CD4-positive, alpha-beta T cell treated with Interleukin-4 for 1 hour (primary cell): ENCODE measurements at places on chromosomes 16 and 17.

DNA sequence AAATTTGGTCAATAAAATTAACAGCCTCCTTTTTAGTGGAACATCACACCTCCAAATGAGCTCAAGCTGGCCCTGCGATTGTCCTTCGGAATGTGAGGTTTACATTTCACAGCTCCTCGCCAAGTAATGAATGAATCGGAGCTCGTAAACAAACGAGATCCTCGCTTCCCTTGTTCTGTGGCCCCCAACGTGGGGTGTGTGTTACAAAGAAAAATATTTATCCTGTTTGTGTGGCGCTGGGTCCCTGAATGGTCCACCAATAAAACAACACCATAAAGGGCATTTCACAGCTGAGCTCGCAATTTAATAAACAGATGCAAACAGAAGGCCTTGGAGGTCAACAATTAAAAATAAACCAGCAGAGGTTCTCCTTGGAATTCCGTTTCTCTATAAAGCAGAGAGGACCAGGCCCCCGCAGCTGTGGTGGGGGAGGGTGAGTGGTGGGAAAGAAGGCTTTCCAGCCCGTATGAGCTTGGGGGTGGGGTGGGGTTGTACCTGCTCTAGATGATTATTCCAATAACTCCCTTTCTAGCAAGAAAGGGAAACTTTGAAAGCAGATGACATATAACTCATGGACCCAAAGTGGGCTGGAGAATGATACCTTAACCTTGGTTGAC, 393.9 kb upstream of the SALL1 start:
- no peak for DNase-seq

DNA sequence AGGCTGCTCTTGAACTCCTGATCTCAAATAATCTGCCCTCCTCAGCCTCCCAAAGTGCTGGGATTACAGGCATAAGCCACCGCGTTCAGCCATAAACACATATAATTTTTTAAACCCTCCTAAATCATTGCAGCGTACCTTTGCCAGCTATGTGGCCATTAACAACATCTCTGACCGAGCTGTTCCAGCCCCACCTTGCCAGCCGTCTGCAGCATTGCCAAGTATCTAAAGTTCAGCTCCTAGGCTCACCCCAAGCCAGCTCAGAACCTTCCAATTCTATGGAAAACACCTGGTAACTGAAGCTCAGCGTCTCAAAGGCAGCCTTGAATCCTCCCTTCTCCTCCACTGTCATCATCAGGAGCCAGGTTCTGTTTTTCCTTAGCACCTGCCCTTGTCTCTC, 5.1 kb upstream of the MEIOB start:
- DNase-seq = no peak

- DNase-seq = no peak
Observed at GRCh38 chr17:1511756-1512321, 4.6 kb downstream of the INPP5K start.

DNA sequence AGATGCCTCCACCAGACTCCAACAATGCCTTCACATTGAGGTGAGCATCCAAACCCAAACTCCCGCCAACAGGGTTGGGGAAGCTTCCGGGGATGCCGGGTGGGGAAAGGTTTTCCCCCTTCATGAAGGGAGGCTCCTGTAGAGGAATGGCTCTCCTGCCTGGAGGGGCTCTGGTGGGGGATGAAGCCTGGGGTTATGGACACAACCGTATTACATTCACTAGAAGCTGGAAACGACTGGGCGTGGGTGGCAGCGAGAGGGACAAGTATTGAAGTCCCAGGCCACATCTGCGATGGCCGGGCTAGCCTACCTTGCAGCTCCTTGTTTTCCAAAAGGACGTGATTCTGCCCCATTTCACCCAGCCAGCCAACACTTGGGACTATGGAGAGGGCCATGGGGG, 321.1 kb downstream of the C16orf95 start:
- no peak for DNase-seq

GRCh38 chr17:30095507-30096244, 20.9 kb upstream of the NSRP1 start:
- DNase-seq = peak; percentile 16

DNA sequence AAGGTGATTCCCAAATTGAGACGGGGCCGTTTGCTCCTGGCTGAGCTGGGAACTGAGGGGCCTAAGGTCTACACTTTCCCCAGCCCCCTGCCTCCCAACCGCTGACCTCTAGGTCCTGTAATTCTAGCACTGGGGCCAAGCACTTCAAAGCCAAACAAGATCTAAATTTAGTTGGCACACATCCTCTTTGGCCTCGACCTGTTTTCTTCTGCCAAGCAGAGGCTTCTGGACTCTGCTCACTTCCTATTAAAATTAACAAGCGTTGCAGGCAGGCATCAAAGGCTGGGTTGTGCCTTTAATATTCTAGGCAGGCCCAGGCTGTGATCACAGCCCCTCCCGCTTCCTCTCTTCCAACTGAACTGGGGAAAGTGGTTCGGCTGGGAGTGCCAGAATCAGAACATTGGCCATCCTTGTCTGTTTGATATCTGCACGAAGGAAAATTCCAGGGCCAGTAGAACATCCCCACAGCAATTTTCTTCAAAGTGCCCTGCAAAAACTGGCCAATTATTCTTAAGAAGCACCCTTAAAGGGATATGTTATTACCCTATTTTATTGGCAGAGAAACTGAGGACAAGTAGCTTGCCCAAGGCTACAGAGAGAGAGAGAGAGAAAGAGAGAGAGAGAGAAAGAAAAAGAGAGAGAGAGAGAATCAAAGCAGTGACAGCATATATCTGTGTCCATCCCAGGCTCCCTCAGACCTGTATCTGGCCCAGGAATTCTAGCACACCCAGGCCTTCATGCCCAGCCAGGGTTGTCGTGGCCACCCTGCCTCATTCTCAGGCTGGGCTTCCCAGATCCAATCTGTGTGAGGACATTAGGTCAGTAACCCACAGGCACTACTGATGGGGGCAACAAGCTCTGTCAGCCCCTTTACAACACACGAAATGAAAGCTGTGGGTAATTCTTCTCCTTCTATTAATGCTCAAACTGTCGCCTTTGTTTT, 12.8 kb upstream of the MT4 start:
- no peak for DNase-seq

GRCh38 chr17:12485361-12485906, 180.3 kb upstream of the MYOCD start:
- no peak for DNase-seq

DNA sequence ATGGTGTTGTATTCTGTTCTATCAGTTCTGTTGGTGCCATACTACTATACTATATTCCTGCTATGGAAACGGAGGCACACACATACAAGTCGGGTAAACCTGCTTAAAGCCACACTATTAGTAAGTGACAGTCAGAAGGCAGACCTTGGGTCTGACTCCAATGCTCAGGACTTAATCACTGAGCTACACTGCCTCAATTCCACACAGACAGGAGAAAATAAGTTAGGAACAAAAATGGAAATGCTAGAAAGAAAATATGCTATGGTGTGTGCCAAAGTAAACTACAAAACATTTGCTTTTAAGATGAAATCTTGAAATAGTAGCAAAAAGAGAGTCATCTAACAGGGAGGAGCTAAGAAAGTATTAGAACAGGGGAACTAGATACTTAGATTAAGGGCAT, 48.1 kb downstream of the MYO1D start:
- DNase-seq = no peak

- no peak for DNase-seq
Observed at GRCh38 chr17:36936455-36937000, 747 bp upstream of the LHX1 start.

- DNase-seq = no peak
Observed at GRCh38 chr16:80725566-80726162, 78.7 kb downstream of the CDYL2 start.

GRCh38 chr17:9192010-9192409, 170.7 kb downstream of the NTN1 start:
- DNase-seq = no peak

GRCh38 chr17:81403671-81404534, 8.6 kb downstream of the BAHCC1 start:
- no peak for DNase-seq

GRCh38 chr17:67293251-67294203, 48.5 kb upstream of the HELZ start:
- DNase-seq = peak; percentile 75

GRCh38 chr16:297832-298231, 14.9 kb downstream of the PDIA2 start:
- DNase-seq = no peak

DNA sequence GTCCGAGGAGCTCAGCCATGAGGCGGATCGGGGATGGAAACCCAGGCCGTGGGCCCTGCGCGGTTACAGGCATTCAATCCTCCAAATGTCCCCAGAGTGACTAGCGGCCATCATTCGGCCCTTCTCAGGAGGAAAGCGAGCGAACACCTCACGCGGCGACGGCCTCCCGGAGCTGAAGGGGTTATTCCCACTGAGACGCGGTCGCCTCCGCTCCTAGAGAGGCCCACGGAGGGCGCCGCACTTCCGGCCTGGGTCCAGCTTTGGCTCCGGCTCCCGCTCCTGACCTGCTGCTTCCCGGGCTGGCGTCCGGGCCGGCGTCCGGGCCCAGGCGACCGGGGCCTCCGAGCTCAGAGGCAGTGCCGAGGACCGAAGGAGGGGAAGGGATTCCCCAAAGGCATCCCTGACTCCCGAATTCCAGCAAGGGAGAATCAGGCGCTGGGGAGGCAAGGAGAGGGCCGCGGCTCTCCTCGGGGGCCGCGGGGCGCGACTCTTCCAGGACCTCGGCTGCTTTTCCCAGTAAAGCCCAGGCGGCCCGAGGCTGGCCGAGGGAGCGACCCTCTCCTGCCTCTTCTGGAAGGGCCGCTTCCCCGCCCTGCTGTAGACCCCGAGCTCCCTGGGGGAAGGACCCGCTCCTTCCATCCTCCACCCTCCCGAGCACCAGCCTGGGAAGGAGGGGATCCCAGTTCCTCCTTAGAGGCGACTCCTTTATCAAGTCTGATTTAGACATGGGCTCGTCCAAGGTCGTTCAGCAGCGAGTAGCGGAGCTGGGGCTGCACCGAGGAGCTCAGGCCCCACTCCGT, 18.6 kb upstream of the ZNF629 start:
- DNase-seq = peak; percentile 58

DNA sequence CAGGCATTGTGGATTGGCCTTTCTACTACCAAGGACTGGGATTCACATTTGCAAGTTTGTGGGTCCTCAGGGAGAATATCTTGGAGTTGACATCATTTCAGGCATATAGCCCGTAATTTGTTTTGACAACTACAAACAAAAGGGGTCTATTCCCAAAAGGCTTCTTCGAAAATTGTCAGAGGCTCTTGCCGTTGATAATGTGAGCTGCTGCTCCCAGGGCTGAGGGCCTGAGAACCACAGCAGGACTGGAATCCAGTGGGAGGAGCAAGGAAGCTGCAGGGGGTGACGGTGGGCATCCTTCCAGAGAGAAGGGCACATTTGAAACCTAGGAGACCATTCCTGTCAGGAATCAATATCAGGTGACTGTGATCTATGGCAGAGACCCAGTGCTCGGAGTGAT, 761.6 kb upstream of the RBFOX1 start:
- DNase-seq = no peak

GRCh38 chr17:77126519-77126918, 14.2 kb upstream of the SEC14L1 start:
- DNase-seq = no peak

GRCh38 chr17:67868176-67868575, 42.9 kb downstream of the BPTF start:
- DNase-seq = no peak

DNA sequence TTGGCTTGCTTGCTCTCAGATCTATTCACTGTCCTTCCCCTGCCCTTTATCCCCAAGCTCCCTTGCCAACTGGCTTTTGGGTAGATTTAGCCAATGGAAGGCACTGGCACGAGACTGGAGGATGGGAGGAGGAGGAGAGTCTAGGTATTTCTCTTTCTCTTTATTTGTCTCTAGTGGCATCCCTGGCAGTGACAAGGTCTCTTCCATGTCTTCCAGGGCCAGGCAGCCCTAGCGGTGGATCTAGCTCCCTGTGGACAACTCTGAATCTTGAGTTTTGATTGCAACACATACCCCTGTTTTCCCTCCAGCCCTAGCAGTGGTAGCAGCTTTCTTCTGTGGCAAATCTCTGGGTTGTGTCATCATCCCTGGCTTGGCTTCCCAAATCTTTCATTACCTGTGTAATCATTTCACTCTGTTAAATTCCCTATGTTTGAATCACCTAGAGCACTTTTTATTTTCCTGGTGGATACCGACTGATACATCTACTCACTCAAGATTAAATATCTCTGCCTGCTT, 171.1 kb upstream of the IRX6 start:
- DNase-seq = no peak

DNA sequence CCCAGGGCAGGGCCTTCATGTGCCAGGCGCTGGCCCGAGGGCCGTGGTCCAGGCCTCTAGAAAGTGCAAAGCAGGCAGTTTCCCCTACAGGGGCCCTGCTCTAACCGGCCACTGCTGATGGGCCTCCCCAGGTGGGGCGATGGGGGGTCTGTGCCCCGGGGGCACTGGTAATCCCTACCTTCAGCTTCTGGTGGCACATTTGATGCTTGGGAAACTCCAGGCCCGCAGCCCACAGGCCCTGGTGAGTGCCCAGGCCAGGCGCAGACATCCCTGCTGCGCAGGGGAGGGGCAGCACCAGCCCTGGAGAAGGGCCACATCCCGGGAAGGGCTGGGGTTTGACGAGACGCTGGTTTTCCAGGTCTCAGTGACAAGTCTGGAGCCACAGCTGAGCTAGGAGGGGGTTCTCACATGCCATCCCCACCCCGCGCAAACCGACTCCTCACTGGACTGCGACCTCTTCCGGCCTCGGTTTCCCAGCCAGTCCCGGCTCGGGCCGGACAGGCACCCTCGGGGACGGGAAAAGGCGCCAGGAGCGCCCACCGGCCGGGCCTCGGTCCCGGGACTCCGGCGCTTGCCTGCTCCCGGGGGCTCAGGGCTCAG, 1.6 kb downstream of the DOC2B start:
- no peak for DNase-seq

GRCh38 chr17:69762359-69762758, 312.7 kb upstream of the KCNJ16 start:
- no peak for DNase-seq

DNA sequence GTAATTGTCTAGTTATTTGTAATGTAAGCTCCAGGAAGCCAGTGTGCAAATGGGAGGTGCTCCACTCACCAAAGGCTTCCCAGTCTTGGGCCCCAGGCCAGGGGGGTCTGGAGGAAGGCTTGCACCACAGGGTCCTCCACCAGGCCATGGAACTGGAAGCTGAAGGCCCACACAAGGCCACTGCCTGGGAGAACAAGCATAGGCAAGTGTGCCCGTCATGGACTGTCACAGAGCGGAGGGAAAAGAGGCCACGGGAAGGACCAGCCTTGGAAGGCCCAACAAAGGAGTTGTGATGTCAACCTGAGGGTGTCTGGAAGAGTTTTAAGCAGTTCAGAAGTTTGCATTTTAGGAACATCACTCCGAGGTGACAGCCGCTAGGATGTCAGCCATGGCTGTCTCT, 3.0 kb upstream of the SRRM2 start:
- no peak for DNase-seq

GRCh38 chr17:9336817-9337216, 238.8 kb downstream of the STX8 start:
- no peak for DNase-seq

- peak; percentile 89 for DNase-seq
Observed at GRCh38 chr17:57551321-57552079, 193.6 kb downstream of the CCDC182 start.

GRCh38 chr16:85898521-85899442, at the start of gene IRF8:
Gene IRF8 (plus strand): TSS chr16:85899162. CDS start chr16:85903016, 3,854 bp downstream.
- DNase-seq = peak; percentile 86

DNA sequence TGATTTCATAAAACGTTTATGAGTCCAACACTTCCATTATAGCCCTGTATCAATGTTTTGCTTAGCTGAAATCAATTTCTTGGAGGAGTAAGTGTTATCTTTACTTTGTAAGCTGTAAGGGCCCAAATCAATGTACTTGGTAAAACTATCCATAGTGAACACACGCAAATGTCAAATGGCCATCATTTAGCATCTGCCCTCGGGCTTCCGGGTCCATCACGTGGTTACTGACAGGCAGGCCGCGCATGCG, 687 bp upstream of the NARF start:
- DNase-seq = peak; percentile 96

GRCh38 chr17:38701504-38702165, 3.4 kb upstream of the MLLT6 start:
- DNase-seq = peak; percentile 86
